ENCODE measurements at places on chromosomes 13 and 19. TPM values are rescaled to one million over a fixed set of nuclear protein-coding genes. Genes with fewer than 3 reads are reported as not detected.

DNA sequence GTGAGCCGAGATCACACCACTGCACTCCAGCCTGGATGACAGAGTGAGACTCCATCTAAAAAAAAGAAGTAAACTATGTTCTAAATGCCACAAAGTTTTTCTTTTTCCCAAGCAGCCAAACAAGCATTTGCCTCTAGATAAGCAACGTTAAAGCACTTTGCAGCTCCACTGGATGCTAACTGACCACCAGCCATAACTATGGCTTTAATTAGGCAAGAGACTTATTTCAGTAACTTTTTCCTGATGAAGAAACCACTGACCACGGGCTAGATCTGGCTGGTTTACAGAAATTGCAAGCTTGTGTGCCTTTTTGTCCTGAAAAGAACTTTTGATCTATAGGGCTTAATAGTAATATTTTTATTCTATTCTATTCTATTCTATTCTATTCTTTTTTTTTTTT lies 22.1 kb downstream of the CD70 start:
- H3K36me3 ChIP-seq, result no peaks in the 10 kb centered on the region
- no peaks in the 10 kb centered on the region for H3K27me3 ChIP-seq
- no peaks in the 10 kb centered on the region for H3K4me1 ChIP-seq
- no peak overlapping the region for H3K4me3 ChIP-seq

DNA sequence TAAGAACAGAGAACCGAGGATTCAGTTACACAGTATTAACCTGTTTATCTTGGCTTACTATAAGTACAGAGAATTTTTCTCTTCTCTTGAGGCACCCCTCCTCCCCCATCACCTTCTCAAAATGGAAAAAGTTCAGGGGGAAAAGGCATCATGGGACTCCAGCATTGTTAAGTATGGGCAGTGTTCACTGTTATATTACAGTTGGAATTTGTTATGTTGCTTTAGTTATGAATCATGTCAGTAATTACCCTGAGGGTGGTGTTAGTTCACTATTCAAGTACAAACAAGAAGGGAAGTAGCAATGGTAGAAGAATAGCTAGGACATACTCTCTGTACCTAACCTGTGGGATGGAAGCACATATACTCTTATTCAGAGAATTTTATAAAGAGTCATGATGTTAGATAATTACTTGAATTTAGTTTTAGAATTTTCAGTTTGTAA lies 12.0 kb downstream of the LPAR6 start:
- no peaks in the 10 kb centered on the region for H3K36me3 ChIP-seq
- peaks cover 5% of the 10 kb centered on the region for H3K4me1 ChIP-seq
- DNase-seq, result peak; percentile 46
- peak overlapping the region; percentile 57 for H3K27ac ChIP-seq
- no peak overlapping the region for H3K4me3 ChIP-seq
- no peaks in the 10 kb centered on the region for H3K27me3 ChIP-seq

DNA sequence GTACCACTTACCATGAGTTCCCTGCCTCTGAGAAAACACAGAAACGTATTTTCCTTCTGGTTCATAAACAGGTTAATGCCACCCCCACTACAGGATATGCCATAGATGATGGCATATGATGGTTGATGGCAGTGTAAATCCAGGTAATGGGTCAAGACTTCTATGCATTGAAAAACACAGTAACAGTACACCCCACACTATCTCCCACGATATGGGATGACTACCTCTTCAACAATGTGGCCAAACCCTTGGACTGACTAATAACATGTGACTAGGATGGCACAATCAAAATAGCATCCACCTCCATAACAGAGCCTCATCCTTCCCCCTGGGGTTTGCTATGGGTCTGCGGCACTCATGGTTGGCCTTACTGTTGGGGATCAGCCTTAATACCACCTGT lies 22.0 kb downstream of the ZNF235 start:
- H3K27ac ChIP-seq, result no peak overlapping the region
- peak; percentile 19 for DNase-seq
- H3K4me1 ChIP-seq, result no peaks in the 10 kb centered on the region
- peaks cover 6% of the 10 kb centered on the region for H3K36me3 ChIP-seq
- no peak overlapping the region for H3K4me3 ChIP-seq
- H3K27me3 ChIP-seq, result no peaks in the 10 kb centered on the region

DNA sequence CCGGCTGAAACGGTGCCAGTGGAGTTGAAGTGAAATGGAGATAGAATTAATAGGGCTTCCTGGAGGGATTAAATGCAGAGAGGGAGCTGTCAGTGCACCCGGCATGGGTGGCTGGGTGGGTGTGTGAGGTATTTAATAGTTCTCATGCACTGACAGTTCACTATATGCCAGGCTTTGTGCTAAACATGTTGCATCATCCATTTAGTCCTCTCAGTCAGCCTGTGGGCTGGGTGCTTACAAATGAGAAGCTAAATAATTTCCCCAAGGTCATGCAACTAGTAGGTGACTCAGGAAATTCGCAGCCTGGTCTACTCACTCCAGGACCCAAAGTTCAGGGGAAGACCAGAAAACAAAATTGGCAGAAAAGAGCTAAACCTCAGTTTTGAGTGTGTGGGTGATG lies 63.5 kb upstream of the SPATA13 start:
- H3K4me3 ChIP-seq, result no peak overlapping the region
- no peaks in the 10 kb centered on the region for H3K27me3 ChIP-seq
- H3K36me3 ChIP-seq, result no peaks in the 10 kb centered on the region
- no peaks in the 10 kb centered on the region for H3K4me1 ChIP-seq
- no peak overlapping the region for H3K27ac ChIP-seq

- no peaks in the 10 kb centered on the region for H3K36me3 ChIP-seq
- no peak overlapping the region for H3K27ac ChIP-seq
- peaks cover 8% of the 10 kb centered on the region for H3K4me1 ChIP-seq
- H3K27me3 ChIP-seq, result no peaks in the 10 kb centered on the region
- H3K4me3 ChIP-seq, result no peak overlapping the region
- DNase-seq, result peak; percentile 9
Measured at GRCh38 chr13:30257468-30258099, 49.8 kb downstream of the KATNAL1 start.

GRCh38 chr19:50778906-50779430 lies 8.7 kb downstream of the GPR32 start:
- DNase-seq, result no peak
- peaks cover 32% of the 10 kb centered on the region for H3K27me3 ChIP-seq
- no peaks in the 10 kb centered on the region for H3K36me3 ChIP-seq
- H3K4me3 ChIP-seq, result no peak overlapping the region

DNA sequence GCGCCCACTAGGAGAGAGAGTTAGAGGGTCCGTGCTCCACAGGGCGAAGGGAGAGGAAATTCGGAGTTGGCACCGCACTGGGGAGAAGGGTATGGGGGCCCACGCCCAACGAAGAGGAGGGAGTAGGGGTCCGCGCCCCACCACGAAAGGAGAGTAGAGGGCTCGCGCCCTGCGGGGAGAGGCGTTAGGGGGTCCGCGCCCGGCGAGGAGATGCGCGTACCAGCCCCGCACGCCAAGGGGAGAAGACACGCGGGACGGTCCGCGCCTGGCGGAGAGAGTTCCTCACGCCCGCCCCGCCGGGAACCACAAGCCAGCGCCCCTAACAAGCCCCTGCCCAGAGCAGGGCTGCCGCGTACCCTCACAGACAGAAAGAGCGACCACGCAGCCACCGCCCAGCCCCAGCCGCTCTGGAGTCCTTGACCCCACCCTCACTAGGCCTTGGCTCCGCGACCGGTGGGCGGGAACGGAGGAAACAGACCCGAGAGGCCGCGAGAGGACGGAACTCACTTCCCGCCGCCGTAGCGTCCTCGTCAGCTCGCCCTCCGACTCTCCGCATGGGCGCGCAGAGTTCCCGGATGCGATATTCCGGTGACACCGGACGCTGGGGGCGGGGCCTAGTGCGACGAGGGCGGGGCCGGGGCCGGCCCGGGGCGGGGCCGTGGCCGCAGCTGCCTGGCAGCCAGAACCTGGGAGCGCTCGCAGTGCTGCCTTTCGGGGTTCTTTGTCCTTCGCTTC lies 20.0 kb upstream of the ZSCAN18 start:
- no peak overlapping the region for H3K27ac ChIP-seq
- no peak overlapping the region for H3K4me3 ChIP-seq
- no peak for DNase-seq
- no peaks in the 10 kb centered on the region for H3K27me3 ChIP-seq
- no peaks in the 10 kb centered on the region for H3K4me1 ChIP-seq

GRCh38 chr13:103203735-103204330 lies 137.6 kb upstream of the SLC10A2 start:
- H3K36me3 ChIP-seq, result no peaks in the 10 kb centered on the region
- no peaks in the 10 kb centered on the region for H3K27me3 ChIP-seq
- no peak for DNase-seq
- no peak overlapping the region for H3K4me3 ChIP-seq

- H3K36me3 ChIP-seq, result no peaks in the 10 kb centered on the region
- H3K27ac ChIP-seq, result no peak overlapping the region
- H3K27me3 ChIP-seq, result peaks cover 17% of the 10 kb centered on the region
- H3K4me3 ChIP-seq, result no peak overlapping the region
- peak; percentile 41 for DNase-seq
- H3K4me1 ChIP-seq, result no peaks in the 10 kb centered on the region
Measured at GRCh38 chr19:3304871-3305423, 61.4 kb upstream of the NFIC start.

GRCh38 chr19:55005684-55006488 lies 32.2 kb downstream of the GP6 start:
- H3K4me1 ChIP-seq, result no peaks in the 10 kb centered on the region
- no peaks in the 10 kb centered on the region for H3K27me3 ChIP-seq
- H3K36me3 ChIP-seq, result no peaks in the 10 kb centered on the region
- H3K27ac ChIP-seq, result no peak overlapping the region
- no peak overlapping the region for H3K4me3 ChIP-seq
- no peak for DNase-seq

ZNF550 gene
- total RNA-seq, result 6.9 TPM

DNA sequence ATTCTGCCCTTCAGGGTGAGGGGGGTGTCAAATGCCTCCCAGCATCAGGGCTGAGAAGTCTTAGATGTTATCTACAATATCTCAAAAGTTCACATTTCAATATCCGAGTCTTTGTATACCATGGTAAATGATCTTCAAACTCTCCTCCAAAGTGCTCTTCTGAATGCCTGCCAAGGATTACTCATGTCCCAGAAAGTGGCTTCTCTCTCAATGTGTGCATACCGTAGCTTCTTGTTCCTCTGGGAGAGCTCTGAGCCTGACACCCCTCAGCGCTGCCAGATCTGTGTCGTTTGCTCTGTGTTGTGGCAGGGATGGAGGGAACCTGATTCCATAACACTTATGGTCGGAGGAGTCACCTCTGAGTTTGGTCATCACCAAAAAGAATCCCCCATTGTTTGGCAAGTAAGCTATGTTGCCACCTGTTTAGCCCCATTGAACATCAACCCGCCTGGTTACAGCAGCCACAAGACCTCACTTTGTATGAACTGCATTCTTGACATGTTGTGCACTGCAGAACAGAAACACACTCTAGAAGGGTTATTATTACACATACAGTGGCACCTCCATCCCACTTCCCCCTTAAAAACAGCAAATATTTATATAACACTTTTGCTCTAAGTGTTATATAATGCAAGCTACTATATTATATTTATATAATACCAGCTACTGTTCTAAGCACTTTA lies 163.1 kb upstream of the MIR17HG start:
- no peaks in the 10 kb centered on the region for H3K27me3 ChIP-seq
- no peaks in the 10 kb centered on the region for H3K4me1 ChIP-seq
- no peaks in the 10 kb centered on the region for H3K36me3 ChIP-seq
- no peak overlapping the region for H3K4me3 ChIP-seq
- H3K27ac ChIP-seq, result no peak overlapping the region

ZNF8 gene
- total RNA-seq, result 3.9 TPM

DNA sequence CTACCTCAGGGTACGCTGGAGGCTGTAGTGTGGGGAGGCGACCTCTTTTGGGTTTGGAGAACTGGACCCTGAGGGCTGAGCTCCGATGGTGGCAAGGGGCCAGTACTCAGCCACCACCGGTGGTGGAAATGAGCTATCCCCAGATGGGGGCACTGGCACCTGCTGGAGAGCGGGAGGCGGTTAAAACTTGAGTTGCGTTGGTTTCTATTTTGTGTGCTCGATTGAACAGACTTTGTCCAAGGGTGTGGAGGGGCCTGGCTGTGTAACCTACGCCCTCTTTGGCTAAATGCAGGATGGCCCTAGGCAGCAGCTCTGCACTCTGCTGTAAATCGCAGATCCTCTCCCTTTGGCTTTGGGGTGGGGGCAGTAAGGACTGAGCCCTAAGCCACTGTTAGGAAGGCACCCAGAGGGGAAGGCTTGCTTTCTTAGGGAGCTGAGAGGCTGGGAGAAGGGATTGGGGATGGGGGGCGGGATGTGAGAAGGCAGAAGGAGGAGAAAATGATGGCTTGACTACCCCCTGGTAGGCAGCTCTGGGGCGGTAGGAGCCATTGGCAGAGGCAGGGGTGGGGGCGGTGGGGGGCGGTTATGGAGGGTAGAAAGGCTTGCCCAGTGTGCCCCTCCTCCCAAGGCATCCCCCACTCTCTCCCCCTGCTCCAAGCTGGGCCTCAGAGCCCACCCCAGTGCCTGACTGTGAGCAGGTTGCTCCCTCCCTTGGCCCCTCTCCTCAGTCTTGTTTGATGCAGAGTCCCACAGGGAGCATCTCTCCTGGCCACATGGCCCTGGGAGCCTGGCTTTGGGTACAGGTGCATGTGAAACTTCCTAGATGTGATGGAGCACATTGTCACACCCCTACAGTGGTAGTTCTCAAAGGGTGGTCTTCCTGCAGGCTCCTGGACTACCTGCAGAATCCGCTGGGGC lies 5.0 kb downstream of the VSTM2B start:
- DNase-seq, result no peak
- H3K27me3 ChIP-seq, result peaks cover 58% of the 10 kb centered on the region
- no peak overlapping the region for H3K27ac ChIP-seq
- H3K36me3 ChIP-seq, result no peaks in the 10 kb centered on the region

LGALS14 gene
- not detected for total RNA-seq

- peak overlapping the region; percentile 55 for H3K27ac ChIP-seq
- peaks cover 2% of the 10 kb centered on the region for H3K4me1 ChIP-seq
- peak; percentile 37 for DNase-seq
- H3K4me3 ChIP-seq, result no peak overlapping the region
Measured at GRCh38 chr13:76522083-76522755, 364.0 kb downstream of the KCTD12 start.

DNA sequence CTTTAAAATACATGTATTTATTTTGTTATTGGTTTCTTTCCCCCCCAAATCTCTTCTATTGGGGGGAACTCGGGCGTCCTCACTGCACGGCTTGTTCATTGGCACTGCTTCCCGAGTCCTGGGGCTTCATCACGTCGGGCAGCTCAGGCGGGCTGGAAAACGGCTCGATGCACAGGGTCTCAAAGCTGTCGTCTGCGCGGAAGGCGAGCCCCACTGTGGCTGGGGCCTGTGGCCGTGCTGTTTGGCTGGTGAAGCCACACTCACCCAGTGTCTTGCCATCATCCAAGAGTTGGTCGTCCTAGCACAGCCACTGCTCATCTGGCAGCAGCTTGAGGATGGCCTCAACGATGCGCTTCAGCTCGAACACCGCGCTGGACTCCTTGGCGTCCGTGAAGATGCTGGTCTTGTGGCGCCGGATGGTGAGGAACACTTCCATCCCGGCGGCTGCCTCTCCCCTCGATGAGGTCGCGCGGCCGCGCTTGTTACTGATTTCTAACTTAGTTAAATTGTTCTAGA lies 6.0 kb upstream of the ATP8A2 start:
- no peaks in the 10 kb centered on the region for H3K4me1 ChIP-seq
- peaks cover 13% of the 10 kb centered on the region for H3K27me3 ChIP-seq
- no peaks in the 10 kb centered on the region for H3K36me3 ChIP-seq
- DNase-seq, result no peak

PSG5 gene
- 50.7 TPM for total RNA-seq

GRCh38 chr13:37457612-37458011 lies 141.0 kb downstream of the POSTN start:
- no peaks in the 10 kb centered on the region for H3K36me3 ChIP-seq
- no peaks in the 10 kb centered on the region for H3K27me3 ChIP-seq
- peak; percentile 16 for DNase-seq
- H3K27ac ChIP-seq, result no peak overlapping the region
- H3K4me1 ChIP-seq, result no peaks in the 10 kb centered on the region

BBC3 gene
- total RNA-seq, result 1.6 TPM

TEAD2 gene
- total RNA-seq, result 31.7 TPM

All from IMR-90 (cell line).